ENCODE measurements at places on chromosomes 4 and X.

GRCh38 chr4:96526625-96527024 lies 686.7 kb downstream of the PDHA2 start:
- DNase-seq, result no peak

GRCh38 chr4:152103181-152103901 lies 342.5 kb upstream of the GATB start:
- no peak for DNase-seq

DNA sequence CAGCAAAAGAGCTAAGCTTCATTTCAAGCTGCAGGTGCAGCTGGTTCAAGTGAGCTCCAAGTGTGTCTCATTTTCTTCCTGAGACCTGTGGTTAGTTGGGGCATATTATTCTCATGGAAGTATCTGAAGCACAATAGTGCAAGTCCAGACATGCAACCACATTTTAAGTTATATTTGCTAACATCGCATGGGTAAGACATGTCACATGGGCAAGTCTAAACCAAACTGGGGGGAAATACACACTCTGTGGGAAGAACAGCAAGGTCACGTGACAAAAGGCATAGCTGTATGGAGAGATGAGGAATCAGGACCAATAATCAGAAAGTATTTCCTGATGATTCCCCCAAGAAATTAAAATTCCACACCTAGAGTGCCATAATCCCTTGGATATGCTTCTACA lies 94.9 kb upstream of the NDP start:
- no peak for DNase-seq

DNA sequence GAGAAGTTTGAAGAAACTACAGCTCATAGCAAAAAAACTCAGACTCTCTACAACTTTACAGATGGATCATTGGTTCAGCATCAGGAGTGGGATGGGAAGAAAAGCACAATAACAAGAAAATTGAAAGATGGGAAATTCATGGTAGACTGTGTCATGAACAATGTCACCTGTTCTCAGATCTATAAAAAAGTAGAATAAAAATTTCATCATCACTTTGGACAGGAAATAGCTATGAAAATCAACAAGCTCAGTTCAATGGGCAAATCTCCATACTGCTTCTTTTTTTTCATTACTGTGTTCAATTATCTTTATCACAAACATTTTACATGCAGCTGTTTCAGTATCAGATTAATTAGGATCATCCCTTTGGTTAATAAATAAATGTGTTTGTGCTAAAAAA lies 76.5 kb upstream of the RAPGEF2 start:
- DNase-seq, result no peak

GRCh38 chrX:147749308-147749707 lies 162.4 kb upstream of the FMR1 start:
- DNase-seq, result no peak

- peak; percentile 42 for DNase-seq
Observed at GRCh38 chr4:155809835-155810234, 51.0 kb downstream of the GUCY1B1 start.

DNA sequence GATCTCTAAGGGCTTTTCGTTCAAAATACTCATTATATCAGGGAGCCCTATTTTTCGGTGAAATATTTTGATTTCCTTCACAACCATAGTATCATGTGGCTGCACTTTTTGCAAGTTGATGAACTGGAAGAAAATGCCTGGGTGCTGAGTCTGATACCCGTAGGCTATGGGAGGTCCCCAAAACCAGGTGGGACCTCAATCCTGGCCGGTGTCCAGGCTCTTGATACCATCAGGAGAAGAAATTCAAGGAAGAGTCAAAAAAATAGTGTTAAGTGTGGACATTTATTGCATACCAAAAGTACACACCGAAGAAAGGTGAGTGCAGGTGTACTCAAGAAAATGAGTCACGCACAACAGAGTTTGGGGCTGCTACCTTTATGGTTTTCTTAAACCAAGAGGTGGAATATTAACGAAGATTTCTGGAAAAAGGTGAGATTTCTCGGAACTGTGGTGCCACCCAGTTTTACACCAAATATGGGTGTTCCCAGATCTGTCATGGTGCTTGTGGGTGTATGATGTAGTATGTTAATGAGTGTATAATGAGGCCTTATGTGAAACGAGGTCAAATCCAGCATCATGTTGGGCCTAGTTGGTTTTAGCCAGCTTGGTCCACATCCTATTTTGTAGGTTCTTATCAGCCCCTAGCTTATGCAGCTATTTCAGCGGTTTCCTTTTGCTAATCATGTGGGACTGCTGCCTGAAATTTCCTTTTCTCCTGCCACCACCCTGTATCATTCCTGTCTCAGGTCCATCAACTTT lies 29.9 kb downstream of the VCX2 start:
- no peak for DNase-seq

Measured in retina (tissue), 1 donor.